ENCODE measurements at places on chromosomes 7 and 10.

DNA sequence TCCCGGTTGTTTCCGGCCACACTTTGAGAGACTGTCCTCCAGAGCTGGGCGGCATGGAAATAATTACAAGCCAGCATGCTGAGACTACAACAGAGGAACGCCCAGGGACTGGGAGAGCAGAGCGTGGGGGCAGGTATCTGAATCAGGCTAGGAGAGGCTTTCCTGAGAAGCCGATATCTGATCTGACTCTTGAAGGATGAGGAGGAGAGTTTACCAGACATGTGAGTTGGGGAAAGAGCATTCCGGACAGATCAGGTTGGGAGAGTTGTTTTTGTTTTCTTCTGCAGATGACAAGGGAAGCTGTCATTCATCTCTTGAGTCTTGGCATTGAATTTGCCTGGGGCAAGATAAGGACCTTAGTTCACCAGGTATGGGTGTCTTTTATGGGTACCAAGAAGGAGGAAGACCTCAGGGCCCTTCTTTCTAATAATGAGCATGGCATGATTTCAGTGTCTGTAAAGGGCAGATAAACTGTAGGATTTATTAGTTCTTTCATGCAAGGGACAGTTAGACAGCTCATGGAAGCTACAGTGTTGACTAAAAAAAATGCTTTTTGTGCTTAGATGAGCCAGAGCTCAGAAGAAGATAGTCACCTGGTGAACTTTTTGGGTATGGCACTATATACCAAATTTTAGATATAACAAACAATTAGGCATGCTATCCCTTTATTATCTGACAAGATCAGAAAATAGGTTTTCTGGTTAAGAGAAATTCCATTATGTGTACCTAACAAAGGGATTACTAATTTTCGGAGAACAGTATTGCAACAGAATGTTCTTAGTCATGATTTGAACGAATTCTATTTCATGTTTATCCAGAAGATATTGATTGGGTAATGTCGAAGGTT, 36.2 kb downstream of the WBP1L start:
- DNase-seq: no peak

DNA sequence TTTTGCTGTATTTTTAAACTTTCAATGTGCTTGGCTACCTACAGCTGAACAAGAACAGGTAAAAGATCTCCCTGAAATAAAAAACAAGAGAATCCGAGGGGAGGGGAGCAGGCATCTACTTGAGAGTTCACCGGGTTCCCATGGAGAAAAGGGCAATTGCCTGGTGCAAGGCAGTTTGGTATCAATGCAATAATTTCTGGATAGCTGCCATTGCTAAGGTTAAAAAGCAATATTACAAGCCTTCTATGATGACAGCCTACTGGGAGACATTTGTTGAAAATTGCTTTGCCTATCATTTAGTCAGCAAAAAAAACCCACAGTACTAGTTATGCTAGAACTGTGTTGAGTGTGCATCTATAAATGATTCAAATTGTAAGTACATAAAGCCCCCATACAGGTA, 82.1 kb downstream of the GFRA1 start:
- no peak for DNase-seq

DNA sequence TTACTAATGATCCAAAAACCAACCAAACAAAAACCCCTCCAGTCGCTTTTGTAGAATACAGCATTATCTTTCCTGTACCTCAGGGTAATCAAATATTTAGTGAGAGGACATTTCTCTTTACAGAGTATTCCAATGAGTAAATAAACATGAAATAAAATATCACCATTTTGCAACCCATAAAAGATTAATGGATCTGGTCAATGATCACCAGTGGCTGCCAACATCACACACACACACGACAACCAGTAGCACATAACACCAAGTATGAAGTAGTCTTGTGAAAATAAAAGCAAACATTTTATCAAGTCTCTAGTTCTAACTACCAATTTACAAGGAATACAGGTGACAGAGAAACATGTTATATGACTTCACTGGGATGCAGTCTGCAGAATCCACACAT, 188.6 kb upstream of the IMMP2L start:
- no peak for DNase-seq

- DNase-seq: no peak
These were observed at the start of gene TFEC for GRCh38 chr7:116030651-116031276. Gene TFEC, minus strand, starts transcription at chr7:116030763. Its CDS starts 46,322 bp downstream, at chr7:115984441.

GRCh38 chr10:96532523-96532922, 18.8 kb upstream of the TLL2 start:
- no peak for DNase-seq

GRCh38 chr7:138842111-138842510, 44.1 kb upstream of the ATP6V0A4 start:
- no peak for DNase-seq

- no peak for DNase-seq
These were observed 203.0 kb downstream of the CNTNAP2 start for GRCh38 chr7:146319629-146320028.

DNA sequence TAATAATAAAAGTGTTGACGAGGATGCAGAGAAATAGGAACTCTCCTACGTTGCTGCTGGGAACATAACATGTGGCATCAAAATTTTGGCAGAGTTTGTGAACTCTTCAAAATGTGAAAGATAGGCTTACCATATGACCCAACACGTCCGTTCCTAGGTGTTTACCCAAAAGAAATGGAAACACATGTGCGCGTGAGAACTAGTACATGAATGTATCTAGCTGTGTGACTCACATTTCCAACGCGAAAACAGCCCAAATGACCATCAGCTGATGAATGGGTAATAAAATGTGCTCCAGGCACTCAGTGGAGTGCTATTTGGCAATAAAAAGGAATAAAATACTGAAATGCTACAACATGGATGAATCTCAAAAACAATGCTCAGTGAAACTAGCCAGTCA, 10.4 kb upstream of the ELFN1 start:
- no peak for DNase-seq

DNA sequence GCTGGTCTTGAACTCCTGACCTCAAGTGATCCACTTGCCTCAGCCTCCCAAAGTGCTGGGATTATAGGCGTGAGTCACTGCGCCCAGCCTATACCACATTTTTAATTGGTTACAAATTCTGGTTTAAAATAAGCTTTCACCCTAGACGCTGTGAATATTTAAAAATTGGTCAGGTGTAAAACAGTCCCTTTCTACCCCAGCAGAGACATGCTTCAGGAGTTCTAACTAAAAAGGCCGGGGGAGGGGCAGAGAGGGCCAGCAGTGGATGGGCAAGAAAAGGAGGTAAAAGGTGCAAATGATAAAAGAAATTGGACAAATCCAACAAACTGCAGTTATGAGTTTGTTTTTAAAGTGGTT, 70.0 kb downstream of the WAPL start:
- no peak for DNase-seq

DNA sequence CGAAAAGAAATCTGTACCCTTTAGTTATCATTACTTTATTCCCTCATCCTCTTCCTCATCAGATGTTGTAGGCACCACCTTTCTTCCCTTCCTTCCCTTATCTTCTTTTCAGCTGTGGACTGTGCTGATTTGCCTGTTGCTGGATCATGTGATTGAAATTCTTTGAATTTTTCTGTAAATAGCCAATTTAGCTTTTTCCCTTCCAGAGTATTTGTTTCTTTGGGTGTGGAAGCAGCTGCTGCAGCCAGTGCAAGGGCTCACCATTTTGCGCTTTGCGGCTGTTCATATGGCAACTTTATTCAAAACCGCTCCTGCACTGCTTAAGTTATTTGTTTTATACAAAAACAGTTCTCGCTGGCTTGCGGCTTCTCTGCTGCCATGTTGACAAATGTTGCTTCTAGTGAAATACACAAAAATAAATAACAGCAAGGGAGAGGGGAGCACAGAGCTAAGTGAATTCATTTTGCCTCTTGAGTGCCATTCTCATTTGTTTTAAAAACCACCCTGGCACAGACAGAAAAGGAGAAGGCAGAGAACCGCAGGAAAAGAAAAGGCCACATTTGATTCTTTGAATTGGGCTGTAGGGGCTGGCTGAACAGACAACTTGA, 151.2 kb downstream of the AUTS2 start:
- no peak for DNase-seq

- DNase-seq: no peak
These were observed 9.6 kb upstream of the JAZF1 start for GRCh38 chr7:28190077-28190710.

- DNase-seq: no peak
These were observed 140.4 kb upstream of the MAGI2 start for GRCh38 chr7:79593866-79594301.

GRCh38 chr7:17844514-17845196, 95.6 kb downstream of the SNX13 start:
- no peak for DNase-seq

GRCh38 chr7:84250452-84250851, 55.9 kb upstream of the SEMA3A start:
- no peak for DNase-seq

DNA sequence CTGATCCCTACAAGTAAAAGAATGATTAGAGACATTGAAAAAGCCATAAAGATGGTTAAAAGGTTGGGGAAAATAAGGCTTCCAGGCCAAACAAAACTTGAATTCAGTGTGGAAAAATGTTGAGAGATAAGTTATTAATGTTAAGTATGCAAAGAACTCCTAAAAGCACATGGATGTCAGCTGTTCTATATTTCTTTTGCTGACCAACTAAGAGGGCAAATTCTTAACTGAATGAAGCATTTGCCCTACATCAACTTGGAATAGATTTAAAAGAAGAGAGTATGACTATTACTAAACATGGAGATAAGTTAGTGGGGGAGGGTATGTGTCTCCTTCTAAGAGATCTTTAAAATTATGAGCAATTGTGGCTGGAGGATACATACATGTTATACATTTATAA, 124.8 kb downstream of the KIAA1217 start:
- DNase-seq: no peak

- no peak for DNase-seq
These were observed 25.5 kb downstream of the KLHDC10 start for GRCh38 chr7:130095812-130096211.

DNA sequence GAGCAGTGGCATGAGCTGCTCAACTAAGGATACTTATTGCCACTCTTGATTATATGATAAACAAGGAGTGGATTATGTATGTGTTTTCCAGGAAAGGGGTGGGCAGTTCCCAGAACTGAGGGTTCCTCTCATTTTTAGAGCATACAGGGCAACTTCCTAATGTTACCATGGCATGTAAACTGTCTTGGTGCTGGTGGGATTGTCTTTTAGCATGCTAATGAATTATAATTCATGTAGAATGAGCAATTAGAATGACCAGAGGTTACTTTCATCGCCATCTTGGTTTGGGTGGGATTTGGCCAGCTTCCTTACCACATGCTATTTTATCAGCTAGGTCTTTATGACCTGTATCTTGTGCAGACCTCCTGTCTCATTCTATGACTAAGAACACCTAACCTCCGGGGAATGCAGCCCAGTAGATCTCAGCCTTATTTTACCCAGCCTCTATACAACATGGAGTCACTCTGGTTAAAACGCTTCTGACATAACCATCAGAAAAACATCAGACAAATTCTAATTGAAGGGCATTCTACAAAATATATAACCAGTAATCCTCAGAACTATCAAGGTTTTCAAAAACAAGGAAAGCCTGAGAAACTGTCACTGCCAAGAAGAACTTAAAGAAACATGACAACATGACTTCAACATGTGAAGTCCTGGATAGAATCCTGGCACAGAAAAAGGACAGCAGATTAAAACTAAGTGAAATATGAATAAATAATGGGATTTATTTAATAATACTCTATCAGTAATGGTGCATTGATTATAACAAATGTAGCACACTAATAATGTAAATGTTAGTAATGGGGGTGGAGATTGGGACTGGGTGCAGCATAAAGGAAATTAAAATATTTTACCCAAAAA, 365.0 kb downstream of the SEMA3D start:
- no peak for DNase-seq

- no peak for DNase-seq
These were observed 10.7 kb downstream of the XPNPEP1 start for GRCh38 chr10:109912335-109913281.

DNA sequence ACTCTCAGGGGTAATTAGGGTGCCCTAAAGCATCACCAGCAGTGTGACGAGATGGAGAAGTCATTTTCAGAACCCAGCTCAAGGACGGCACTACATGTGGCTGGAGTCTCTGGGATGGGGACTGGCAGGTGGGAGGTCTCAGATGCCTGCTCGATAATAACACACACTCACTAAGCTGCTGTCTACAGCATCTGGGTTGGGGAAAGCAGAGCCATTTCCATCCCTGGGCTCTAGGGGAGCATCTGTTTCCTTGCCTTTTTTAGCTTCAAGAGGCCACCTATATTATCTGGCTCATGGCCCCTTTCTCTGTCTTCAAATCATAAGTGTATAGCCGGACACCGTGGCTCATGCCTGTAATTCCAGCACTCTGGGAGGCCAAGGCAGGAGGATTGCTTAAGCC, 79.6 kb downstream of the SH3PXD2A start:
- DNase-seq: no peak

GRCh38 chr7:150369748-150370501, 1.3 kb downstream of the REPIN1 start:
- DNase-seq: no peak

- peak; percentile 26 for DNase-seq
These were observed 707.5 kb upstream of the FZD8 start for GRCh38 chr10:36349445-36350078.

DNA sequence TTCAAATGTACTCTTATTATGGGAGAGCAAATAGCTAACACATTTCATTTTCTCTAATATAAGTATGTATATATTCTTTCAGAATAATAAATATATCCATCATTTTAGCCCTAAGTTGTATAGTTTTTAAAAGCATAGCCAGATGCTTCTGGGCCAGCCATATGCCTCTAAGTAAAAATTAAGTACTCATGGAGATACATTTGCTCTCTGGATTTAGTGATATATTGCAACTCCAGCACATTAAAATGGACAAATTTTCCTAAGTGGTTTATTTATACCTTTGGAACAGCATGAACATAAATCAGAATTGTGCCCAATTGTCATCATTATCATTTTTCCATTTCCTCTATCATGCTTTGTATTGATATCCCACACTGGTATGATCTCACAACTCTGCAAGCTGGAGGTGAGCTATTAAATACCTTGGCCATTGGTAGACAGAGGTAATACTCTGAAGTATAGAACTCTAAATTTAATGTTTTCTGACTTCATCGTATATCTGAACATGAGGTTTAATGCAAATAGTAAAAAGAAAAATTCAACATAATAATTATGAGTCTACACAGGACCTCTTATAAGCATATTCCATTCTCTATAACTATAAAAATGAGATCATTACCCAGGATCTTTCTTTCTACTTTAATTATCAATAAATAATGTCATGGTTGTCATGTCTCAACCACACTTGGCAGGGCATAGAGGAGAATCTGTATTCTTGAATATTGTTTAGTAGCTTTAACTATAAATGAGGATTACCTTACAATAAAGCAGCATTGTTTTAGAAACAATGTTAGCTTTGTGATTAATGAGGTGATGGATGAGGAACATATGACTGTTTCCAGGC, 90.8 kb downstream of the AGMO start:
- no peak for DNase-seq

GRCh38 chr7:117193564-117193963, 129.3 kb downstream of the WNT2 start:
- DNase-seq: no peak

GRCh38 chr10:117074621-117075020, 63.4 kb downstream of the VAX1 start:
- DNase-seq: no peak

Data from urinary bladder (tissue), 4 donors.